ENCODE measurements at places on chromosomes 3 and 15.

DNA sequence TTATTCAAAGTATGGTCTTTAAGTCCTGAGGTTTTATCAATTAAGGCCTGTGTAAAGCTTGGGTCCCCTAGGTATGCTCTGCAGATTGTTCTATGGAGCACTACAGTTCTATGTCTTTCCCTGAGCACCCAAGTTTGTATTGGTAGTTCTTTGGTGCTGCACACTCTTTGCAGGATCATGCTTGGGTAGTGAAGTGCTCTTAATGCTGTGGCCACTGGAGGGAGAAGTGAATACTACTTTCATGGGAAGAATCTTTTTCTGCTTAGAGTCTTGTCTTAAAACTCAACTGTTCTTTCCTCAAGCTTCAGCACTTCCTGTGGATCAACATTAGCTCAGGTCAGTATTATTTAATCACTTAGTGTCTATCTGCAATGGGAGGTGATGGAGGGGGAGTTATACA lies 93.6 kb upstream of the CFAP20DC start:
- DNase-seq: no peak

- DNase-seq: no peak
These were observed 14.2 kb downstream of the DNAH1 start for GRCh38 chr3:52330194-52330805.

- DNase-seq: no peak
These were observed 3.9 kb downstream of the GRM2 start for GRCh38 chr3:51710631-51711351.

- DNase-seq: no peak
These were observed 43.1 kb downstream of the STARD5 start for GRCh38 chr15:81280696-81281455.

DNA sequence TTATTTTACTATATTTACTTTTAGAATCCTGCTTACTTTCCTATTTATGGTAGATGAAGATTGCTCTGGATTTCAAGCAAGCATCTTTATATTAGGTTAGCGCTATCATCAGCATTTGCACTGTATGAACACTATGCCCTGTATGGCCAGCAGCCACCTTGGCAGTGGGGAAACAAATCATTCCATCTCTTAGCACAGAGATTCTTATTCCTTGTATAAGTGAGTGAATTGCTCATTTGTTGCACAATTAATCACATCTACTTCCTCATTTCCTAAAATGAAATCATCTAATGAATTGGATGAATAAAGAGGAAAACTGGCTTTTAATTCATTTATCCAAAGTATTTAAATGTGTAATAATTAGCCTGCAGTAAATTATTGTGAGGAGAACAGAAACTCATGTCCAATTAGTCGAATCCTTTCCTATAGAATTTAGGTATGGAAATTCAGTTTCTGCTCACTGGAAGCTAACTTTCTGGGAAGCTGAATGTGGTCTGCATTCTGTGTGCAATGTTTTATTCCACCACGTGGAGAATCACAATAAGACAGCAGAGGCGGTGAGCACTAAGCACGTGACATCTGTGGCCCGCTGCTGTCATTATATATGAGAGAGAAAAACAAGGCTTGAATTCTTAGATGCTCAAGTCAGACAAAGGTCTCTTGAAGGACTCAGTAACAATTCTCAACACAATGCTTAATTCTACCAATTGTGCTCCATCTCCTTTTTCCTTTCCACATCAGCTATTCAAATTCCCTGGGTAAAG lies 93.4 kb downstream of the PEX5L start:
- no peak for DNase-seq

GRCh38 chr3:58151637-58152036 lies 59.1 kb downstream of the DNASE1L3 start:
- no peak for DNase-seq

DNA sequence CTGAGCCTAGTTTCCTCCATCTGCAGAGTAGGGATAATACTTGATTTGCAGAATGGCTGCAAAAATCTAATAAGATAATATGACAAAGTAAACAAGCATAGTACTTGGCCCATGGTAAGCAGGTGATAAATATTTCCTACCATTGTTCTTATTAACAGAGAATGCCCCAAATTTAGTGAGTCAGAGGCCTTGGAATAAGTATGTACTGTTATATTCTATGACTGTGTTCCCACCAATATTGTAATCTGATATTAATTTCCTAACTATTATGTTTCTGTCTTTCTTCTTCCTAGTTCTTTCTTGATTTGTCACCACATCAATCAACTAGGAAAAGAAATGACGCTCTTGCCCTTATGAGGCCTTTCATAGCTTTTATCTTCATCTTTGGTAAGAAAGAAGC lies 178.4 kb upstream of the SLC2A2 start:
- DNase-seq: no peak

- no peak for DNase-seq
These were observed 2.2 kb upstream of the IL17RC start for GRCh38 chr3:9914559-9915253.

- DNase-seq: no peak
These were observed 140.3 kb downstream of the TBC1D5 start for GRCh38 chr3:17602126-17602525.

- no peak for DNase-seq
These were observed 13.0 kb upstream of the BTLA start for GRCh38 chr3:112512320-112512719.

- no peak for DNase-seq
These were observed 31.8 kb downstream of the SLC7A14 start for GRCh38 chr3:170553788-170554757.

DNA sequence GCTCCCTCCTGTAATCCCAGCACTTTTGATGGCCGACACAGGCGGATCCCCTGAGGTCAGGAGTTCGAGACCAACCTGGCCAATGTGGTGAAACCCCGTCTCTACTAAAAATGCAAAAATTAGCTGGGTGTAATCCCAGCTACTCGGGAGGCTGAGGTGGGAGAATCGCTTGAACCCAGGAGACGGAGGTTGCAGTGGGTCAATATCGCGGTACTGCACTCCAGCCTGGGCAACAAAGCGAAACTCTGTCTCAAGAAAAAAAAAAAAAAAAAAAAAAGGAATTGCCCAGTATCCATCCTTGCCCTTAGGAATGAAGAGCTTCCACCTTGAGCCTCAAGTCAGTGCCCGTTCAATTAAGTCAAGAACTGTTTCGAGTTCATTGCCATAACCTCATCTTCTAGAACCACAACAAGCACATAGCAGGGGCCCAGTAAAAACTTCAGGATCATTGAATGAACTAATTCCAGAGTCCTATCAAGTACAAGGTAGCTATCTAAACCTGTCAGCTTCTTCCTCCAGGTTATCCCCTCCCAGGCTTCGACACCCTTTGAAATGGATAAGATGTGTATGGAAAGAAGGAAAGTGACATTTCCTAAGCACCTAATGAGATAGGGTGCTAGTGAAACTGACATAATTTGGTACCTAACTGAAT lies 826 bp downstream of the DBR1 start:
- no peak for DNase-seq

DNA sequence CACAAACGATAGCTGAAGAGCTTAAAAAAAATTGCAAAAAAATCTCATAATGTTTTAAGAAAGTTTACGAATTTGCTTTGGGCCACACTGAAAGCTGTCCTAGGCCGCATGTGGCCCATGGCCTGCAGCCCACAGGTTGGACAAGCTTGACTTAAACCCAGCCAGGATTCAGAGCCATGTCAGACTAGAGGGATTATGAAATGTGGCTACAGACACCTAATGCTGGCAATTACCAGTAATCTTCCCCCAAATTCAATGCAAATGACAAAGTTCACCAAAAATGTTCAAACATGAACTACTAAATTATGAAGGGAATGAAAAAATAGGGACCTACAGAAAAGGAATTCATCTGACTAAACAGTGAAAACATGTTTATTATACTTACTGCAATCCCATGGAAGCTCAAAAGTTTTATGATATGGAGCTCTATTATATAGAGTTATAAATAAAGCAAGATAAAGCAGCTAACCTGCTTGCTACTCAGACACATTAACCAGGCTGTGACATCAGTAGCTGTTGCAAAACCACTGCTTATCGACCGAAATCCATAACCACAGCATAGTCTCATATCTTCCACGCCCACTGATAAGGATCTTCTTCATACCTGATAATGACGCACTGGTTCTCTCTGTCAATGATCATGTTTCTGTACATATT lies 49.2 kb downstream of the LDHAL6B start:
- no peak for DNase-seq

DNA sequence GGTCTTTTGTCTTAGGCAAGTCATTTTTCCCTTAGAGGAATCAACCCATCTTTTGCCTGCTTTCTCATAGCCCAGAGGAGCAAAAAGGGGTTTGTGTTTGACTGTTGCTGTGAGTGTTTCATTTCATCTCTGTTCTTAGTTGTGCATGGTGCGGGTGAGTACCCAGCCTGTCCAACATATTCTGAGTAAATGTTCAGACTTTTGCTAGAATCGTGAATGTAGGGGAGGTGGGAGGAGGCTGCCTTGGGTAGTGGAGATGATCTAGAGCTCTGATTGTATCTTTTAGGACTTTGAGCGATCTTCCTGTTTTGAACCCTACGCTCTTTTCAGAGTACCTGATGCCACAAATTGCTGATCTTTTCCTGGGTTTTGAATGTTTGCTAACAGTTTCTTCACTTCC lies 123.1 kb downstream of the ZNF609 start:
- DNase-seq: no peak

DNA sequence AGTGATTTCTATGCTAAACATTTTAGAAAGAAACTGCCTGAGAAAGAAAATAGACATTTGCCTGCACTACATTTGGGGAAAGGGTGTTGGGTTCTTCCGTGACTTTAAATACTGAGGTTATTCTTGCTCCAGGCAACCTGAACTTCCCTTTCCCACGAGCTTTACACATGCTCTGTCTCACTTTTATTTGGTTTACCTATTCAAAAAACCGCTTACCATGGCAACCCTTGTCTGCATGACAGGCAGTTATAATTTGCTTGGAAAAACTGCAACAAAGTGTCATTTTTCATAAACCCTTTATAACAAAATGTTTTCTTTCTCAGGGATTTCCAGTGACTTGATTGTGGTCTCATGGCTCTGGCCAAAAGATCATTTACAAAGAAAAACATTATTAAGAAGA lies 416.3 kb upstream of the MEIS2 start:
- DNase-seq: no peak

DNA sequence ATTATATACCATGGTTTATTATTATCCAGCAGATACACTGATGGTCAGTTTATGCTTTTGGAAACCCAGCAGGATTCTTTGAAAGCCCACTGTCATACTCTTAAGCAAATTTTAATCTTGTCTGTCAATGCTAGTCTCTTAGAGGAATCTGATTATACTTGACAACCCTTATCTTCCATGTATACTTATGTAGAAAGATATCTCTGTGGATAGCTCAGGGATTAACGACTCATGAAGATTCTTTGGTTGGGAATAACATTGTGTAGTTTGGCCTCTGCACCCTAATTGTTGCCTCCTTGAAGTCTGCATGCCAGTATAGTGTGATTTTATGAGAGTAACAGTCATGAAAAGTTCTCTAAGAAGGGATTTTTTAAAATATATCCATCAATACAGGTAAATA lies 33.0 kb downstream of the FILIP1L start:
- no peak for DNase-seq

GRCh38 chr15:46280762-46281542 lies 646.1 kb downstream of the SQOR start:
- DNase-seq: no peak

- DNase-seq: no peak
These were observed 21.9 kb upstream of the APH1B start for GRCh38 chr15:63255489-63255990.

- no peak for DNase-seq
These were observed 443.2 kb upstream of the AZI2 start for GRCh38 chr3:28791713-28792255.

- DNase-seq: no peak
These were observed 12.4 kb downstream of the GLYCTK start for GRCh38 chr3:52299879-52300611.

- no peak for DNase-seq
These were observed 301.8 kb upstream of the MCTP2 start for GRCh38 chr15:93929375-93930094.

DNA sequence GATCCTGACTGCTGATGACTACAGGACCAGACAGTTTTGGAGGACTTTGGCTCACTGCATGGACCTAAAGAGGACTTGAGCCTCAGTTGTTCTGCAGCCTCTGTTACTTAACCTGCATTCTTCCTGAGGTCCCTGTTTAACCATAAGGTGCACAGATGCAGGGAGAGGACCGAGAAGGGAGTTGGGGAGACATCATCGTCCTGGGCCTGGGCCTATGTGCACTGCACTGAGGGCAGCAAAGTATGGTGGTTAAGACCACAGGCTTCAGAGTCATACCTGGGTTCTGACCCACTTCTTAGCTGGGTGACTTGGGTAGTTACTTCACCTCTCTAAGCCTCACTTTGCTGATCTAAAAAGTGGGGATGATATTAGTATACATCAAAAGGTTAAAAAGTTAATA lies 21.9 kb downstream of the KY start:
- no peak for DNase-seq

- DNase-seq: no peak
These were observed 138.2 kb downstream of the TPRA1 start for GRCh38 chr3:127452321-127452821.

DNA sequence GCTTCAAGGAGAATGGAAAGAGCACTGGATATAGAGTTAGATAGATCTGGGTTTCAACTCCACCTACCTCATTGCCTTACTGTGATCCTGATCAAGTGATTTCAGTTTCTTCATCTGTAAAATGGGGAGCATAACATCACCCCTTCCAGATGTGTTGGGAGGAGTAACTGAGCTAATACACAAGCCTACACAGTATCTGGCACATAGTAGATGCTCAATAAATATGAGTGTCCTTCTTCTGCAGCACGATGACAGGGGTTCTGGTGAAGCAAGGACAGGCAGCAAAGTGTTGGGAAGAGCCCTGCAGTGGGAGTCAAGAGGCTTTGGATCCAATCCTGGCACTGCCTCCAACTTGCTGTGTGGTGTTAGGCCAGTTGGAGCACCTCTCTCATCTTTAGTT lies 270.0 kb downstream of the UACA start:
- DNase-seq: no peak

- no peak for DNase-seq
These were observed 9.1 kb upstream of the ZBTB20 start for GRCh38 chr3:115156046-115156654.

- no peak for DNase-seq
These were observed 96.5 kb upstream of the TNIK start for GRCh38 chr3:171556574-171557145.

- DNase-seq: no peak
These were observed 559.6 kb upstream of the MDFIC2 start for GRCh38 chr3:70871909-70872656.

DNA sequence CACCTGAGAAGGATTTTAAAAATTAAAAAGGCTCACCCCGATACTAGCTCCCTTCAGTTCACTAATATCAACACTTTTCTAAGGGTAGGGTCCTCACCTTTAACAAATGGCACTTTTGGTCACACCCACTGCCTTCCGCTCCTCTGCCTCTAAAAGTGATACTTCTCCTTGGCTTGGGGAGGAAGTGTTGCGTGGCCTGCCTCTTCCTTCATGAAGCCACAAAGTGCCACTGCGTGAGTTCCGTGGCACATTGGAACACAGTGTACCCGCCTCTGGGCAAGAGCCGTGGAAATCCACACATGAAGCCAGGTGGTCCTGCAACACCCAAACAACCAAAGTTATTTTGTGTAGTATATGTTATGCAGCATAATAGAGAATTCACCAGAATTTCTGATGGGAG lies 3.9 kb downstream of the B4GALT4 start:
- no peak for DNase-seq

GRCh38 chr3:14957925-14958324 lies 10.5 kb downstream of the NR2C2 start:
- no peak for DNase-seq

All from effector memory CD4-positive, alpha-beta T cell (primary cell).